ENCODE measurements at places on chromosomes 7 and 10.

DNA sequence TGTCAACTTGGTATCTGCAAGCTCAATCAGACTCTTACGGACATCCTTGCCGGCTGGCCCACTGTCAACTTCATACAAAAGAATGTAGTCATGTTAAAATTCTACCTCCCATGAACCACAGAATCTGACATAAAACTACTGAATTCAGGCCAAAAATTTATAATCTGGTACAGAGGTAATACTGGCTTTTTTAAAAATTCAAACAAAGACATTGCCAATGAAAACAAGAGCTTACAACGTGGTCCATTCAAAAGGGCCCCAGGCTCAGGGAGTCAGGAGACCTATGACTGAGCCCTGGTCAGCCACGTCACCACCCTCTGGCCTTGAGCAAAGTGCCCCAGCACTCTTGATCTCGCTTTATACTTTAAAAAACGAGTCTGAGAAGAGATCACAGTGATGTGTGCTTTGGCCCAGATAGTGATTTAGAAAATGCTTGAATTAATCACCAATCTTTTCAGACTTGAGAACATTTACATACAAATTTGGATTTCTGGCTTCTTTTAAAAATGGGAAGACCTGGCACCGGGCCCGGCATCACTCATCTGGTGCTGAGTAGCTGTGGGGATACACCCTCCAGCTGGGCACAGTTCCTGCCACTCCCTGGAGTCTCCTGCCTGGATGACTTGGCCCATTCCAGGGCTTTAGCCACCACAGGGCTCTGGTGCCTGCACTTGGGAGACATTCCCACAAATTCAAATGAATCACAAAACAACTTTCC, 94.1 kb downstream of the PIP4K2A start:
- no peak for DNase-seq

DNA sequence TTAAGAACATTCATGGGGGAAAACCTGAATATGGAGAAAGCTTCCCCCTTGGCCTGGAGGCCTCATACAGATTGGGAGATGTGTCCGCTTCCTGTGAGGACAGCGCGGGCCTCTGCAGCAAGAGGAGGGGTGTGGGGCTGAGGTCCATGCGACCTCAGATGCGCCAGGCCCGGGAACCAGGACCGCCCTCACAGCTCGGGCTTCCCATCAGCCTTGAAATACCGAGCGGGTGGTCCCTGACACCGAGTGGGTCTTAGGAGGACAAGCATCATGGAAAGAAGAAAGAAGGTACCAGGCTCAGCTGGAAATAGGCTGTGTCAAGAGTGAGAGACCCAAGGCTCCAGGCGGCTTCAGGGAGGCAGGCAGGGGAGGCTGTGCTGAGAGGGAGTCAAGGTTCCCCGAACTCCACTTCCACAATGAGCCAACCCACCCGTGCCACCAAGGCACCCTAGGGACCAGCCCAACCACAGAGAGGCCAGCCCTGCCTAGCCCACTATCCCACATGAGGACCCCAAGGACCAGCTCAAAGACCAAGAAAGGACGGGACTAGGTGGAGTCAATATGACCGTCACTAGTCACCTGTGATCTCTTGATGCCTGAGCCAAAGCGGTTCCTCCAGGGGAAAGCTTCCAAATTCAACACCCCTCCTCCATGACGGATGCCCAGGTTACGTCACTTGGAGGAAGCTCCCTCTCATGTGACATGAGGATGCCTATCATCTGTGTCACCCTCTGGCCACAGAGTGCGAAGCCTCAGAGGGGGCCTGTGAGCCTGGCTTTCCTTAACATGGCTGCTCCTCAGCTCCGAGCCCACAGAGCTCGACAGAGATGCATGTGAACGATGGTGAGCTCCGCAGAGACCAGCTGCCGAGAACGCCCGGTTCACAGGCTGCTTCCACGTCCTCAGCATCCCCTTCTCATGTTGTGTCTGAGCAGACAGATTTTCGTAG, 103.7 kb downstream of the TCERG1L start:
- DNase-seq = peak; percentile 11

- DNase-seq = no peak
These were observed 8.4 kb upstream of the SNX13 start for GRCh38 chr7:17948526-17949238.

- DNase-seq = no peak
These were observed 92.5 kb downstream of the CFAP58 start for GRCh38 chr10:104446151-104446550.

GRCh38 chr10:48468130-48468790, 136.6 kb downstream of the ARHGAP22 start:
- DNase-seq = peak; percentile 10

All from activated naive CD4-positive, alpha-beta T cell treated with anti-CD3 and anti-CD28 coated beads, Interleukin-2, amount 10 ng/mL, durations not matched to agents 7 days and 5 days (primary cell).